Thoracic aorta endothelial cell (primary cell): ENCODE measurements at places on chromosomes 6 and 20. TPM values are rescaled to one million over a fixed set of nuclear protein-coding genes. Genes with fewer than 3 reads are reported as not detected.

The RIPPLY2 gene
- total RNA-seq = not detected in 2 replicates

The CNR1 gene
- total RNA-seq = under 0.01 and 0.07 TPM in 2 replicates

The SCRT2 gene
- not detected in 2 replicates for total RNA-seq

The TSPO2 gene
- not detected in 2 replicates for total RNA-seq

The LY6G6D gene
- total RNA-seq = not detected in 2 replicates

The RBM38 gene
- total RNA-seq = 22.6 and 25.1 TPM in 2 replicates

The MRAP2 gene
- 4.3 and 10.8 TPM in 2 replicates for total RNA-seq

The SLC4A11 gene
- total RNA-seq = 3.6 and 3.9 TPM in 2 replicates

The VNN1 gene
- 0.07 TPM in 1 of 2 replicates, not detected in the other for total RNA-seq

The ARG1 gene
- total RNA-seq = not detected in 2 replicates

The HLA-DRB5 gene
- not detected in 2 replicates for total RNA-seq

The NDRG3 gene
- total RNA-seq = 22.9 and 30.2 TPM in 2 replicates

The BMP2 gene
- 41.5 and 44.6 TPM in 2 replicates for total RNA-seq

The FBXO9 gene
- total RNA-seq = 42.4 and 44.5 TPM in 2 replicates

The HLA-DRA gene
- not detected in 2 replicates for total RNA-seq

The SLC22A3 gene
- total RNA-seq = 0.07 and 0.27 TPM in 2 replicates

The SMLR1 gene
- not detected in 2 replicates for total RNA-seq

The RAD21L1 gene
- 0.07 and 0.53 TPM in 2 replicates for total RNA-seq

The HINT3 gene
- total RNA-seq = 12.2 and 16.1 TPM in 2 replicates

The ZDHHC14 gene
- 11.4 and 11.7 TPM in 2 replicates for total RNA-seq

The TRAPPC3L gene
- 0.13 and 0.22 TPM in 2 replicates for total RNA-seq

The CTCFL gene
- total RNA-seq = not detected in 2 replicates
